ENCODE measurements at places on chromosomes 6 and 20.

GRCh38 chr6:16334671-16335070 is 96.3 kb downstream of the GMPR start:
- DNase-seq = no peak

DNA sequence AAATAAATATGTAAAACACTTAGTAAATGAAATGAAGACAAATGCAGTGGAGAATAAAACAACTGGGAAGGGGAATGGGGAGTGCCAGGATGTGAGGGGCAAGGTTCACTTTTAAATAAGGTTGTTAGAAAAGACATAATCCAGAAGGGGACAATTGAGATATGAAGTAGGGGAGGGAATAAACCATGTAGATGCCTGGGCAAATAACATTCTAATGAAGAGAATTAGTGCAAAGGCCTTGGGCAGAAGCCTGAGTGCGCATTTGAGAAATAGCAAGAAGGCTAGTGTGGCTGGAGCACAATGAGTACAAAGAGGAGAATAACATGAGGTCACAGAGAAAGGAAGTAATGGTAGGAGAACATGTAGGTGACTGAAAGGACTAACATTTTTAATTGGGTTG is 2.4 kb downstream of the CEP57L1 start:
- DNase-seq = no peak

GRCh38 chr6:30997301-30997700 is 13.0 kb upstream of the MUC22 start:
- DNase-seq = no peak

DNA sequence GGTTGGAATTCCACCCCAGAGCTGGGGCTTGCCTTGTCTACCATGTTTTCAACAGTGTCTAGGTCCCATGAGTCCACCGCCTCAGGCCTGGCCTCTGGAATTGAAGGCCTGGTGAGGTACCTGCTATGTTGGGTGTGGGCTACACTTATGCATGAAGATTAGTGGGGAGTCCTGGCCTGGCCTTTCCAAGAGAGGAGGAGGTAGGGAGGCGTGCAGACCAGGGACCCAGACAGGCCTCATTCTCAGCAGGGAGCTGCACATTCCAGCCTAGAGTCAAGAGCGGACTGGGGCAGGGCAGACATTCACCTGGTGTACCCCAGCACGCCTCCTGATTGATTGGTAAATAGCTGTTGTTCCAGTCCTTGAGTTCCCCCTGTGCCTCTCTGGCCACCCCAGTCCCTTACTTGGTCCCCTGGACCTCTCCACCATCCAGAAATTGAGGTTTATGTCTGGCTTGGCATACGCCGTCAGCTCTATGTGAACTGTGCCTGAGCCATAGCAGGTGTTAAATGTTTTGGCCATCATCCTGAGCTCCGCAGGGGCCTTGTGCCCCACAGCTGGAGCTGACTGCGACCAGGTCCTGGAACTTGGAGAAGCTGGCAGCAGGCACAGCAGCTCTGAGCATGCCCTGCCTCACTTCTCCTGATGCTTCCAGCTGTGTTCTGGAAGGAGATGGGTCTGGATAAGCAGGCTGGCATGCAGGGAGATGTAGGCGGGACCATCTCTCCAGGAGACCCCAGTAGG is 8.2 kb upstream of the VEGFA start:
- DNase-seq = no peak

DNA sequence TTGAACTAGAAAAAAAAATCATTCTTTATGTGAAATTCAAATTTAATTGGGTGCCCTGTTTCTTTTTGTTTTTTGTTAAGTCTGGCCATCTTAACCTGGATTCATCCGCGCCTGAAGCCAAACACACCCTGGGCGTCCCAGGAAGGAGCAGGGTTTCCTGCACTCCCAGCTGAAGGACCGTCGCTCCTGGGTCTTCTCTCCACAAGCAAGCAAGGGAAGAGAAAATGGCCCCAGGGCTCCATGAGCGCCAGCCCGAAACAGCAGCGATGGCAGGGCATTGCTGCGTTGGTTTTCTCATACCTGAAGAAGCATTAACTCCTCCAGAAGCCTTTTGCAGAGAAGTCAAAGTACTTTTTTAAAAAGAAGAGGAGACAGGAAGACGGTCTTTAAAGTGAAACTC is 105.4 kb upstream of the AFDN start:
- DNase-seq = no peak

DNA sequence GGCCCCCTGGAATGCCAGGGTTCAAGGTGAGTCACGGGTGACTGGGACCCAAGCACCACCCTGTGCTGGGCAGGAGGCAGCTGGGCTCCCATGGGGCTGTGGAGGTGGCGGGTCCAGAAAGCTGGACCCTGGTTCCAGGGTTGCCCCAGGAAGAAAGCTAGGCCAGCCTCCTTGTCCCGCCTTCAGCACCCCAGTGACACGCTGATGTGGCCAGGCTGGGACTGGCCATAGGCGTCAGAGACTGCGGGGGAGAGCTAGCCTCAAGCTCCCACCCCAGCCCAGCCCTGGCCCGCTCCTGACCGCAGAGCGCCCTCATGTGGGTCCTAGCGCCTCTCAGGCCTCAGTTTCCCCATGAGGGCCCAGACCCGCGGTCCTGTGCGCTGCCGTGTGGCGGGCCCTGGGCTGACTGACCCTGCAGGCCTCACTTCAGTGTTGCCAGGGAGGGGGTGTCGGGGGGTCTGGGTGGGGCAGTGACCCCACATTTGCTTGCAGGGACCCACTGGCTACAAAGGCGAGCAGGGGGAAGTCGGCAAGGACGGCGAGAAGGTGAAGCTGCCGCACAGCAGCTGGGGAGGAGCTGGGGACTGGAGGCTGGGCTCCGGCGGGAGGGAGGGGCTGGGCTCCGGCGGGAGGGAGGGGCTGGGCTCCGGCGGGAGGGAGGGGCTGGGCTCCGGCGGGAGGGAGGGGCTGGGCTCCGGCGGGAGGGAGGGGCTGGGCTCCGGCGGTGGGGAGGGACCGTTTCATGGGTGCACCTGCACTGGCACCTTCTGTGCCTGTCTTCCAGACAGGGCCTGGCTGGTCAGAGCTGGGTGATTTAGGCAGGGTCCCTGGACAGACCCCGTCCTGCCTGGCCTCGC is 7.9 kb downstream of the COL9A3 start:
- peak; percentile 56 for DNase-seq

DNA sequence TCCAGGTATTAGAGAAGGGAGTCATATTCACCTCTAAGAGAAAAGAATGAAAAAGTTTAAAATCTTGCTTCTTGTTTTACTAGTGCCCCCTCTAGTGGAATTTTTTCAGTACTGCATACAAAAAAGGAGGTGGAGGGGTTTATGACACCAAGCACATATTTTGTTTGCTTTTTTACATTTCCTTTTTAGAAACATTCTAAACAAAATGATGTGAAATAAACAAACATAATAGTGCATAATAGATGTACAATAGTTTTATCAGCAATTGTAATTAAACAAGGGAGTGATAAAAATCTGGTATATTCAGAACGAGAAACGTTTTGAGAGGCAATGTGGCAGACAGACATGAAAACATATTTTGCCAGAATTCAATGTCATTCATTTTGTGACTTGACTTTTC is 111.0 kb upstream of the TFAP2D start:
- DNase-seq = no peak

- peak; percentile 2 for DNase-seq
Observed at GRCh38 chr6:82006027-82006738, 241.4 kb downstream of the IBTK start.

GRCh38 chr6:39850736-39851297 is 58.6 kb downstream of the DAAM2 start:
- no peak for DNase-seq

- no peak for DNase-seq
Observed at GRCh38 chr6:147423111-147423510, 85.4 kb upstream of the SAMD5 start.

DNA sequence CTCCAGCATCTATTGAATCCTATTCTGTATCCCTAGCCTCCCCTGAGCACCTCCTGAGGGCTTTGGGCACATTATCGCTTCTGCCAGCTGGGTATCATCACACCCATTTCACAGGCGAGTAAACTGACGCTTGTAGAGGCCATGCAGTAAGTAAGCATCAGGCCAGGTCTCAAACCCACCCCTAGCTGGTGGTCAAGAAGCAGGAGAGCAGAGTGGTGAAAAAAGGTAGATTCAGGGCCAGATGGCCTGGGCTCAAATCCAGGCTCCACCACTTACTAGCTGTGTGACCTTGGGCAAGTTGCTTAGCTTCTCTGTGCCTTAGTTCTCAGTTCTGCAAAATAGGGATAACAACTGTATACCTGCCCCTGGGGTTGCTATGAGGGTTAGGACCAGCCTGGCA is 19.9 kb downstream of the GRM4 start:
- no peak for DNase-seq

DNA sequence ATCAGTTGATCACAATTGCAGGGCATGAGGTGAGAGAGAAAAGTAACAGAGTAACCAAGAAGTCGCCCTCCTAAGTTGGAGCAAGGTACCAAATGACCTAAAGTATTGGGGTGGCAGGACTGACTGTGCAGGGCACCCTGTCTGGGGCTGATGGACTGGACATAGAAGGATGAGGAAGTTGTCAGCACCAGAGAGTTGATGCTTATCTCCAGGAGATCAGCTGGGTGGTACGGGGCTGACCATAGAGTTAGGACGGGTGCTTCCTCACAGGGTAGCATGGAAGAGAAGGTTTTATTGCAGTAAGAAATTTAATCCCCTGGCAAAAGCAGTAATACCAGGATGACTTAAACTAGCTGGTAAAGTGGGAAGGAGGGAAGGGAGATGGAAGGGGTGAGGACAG is 66.7 kb downstream of the TMEM170B start:
- DNase-seq = no peak

- no peak for DNase-seq
Observed at GRCh38 chr6:152600022-152600421, 37.1 kb downstream of the SYNE1 start.

GRCh38 chr6:84417260-84417659 is 189.8 kb upstream of the CEP162 start:
- no peak for DNase-seq

- DNase-seq = no peak
Observed at GRCh38 chr6:6586167-6586566, 2.4 kb upstream of the LY86 start.

DNA sequence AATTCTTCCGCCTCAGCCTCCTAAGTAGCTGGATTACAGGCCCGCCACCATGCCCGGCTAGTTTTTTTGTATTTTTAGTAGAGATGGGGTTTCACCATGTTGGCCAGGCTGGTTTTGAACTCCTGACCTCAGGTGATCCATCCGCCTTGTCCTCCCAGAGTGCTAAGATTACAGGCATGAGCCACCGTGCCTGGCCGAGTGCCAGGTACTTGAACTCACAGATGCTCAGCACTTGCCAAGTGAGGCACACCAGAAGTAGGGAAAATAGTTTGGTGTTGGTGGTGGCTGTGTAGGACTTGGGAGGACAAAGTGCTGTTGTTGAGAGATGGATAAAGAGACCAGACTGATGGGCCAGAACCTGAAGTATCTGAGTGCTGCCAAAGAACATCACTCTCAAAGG is 40.0 kb upstream of the MBOAT1 start:
- no peak for DNase-seq

GRCh38 chr6:62808565-62809293 is 402.5 kb upstream of the FKBP1C start:
- DNase-seq = no peak

- no peak for DNase-seq
Observed at GRCh38 chr6:52103623-52104022, 16.2 kb upstream of the PKHD1 start.

DNA sequence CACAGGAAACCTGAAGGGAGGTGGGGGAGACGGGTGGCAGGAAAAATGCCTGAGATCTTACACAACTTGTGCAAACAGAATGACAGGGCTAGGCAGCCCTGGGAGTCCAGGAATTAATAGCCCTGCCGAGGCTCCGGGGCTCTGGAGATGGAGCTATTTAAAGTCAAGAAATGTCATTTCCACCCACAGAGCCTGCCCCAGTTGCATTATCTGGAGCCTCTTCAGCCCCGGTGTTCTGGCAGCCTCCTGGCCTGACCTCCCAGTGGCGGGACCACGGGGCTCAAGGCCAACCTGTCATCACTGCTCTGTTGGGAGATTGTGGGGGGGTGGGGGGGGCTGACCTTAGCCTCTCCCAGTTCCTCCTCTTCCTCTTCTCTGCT is 28.5 kb upstream of the SCUBE3 start:
- DNase-seq = no peak

DNA sequence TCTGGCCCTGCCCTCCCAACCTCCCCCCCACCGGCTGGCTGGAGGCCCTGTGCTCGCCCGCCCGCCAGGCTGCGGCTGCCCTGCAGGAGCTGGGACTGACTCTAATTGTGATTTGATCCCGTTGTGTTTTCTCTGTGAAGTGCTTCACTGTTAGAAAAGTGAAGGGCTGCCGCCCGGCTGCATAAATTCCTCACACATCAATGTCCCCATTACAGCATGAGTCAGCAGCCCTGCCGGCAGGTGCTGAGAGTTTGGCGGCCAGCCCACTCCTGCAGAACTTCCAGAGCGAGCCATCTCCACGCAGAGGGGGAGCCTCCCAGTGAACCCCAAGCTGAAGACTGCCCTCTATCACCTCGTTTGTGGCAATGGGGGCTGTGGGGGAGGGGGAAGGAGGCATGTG is 137.9 kb downstream of the DLL1 start:
- DNase-seq = peak; percentile 23

- no peak for DNase-seq
Observed at GRCh38 chr20:18031888-18032509, 25.7 kb downstream of the OVOL2 start.

DNA sequence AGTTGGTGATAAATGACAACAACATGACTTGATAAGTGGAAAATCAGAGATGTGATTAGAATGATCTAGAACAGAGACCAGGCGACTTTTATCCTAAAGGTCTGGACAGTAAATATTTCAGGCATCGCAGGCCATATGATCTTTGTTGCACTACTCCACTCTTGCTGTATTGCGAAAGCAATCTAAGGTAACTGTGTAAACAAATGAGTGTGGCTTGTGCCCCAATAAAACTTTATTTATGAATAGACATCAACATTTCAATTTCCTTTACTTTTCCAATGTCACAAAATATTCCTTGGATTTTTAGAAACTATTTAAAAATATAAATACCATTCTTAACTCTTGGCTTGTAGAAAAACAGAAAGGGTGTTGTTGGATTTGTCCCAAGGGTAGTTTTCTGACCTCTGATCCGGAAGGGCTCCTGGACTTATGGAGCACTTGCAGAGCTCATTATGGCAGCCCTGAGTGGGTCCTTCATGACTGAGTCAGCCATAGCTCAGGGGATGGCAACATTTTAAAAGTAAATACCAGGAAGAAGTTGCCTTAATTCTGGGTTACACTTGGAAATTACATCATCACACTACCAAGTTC is 34.5 kb downstream of the IL20RA start:
- DNase-seq = no peak

GRCh38 chr20:9403448-9403847 is 110.9 kb upstream of the LAMP5 start:
- DNase-seq = no peak

GRCh38 chr6:13398069-13398381 is 69.7 kb upstream of the TBC1D7 start:
- DNase-seq = no peak

GRCh38 chr6:132219901-132220300 is 181.4 kb downstream of the MOXD1 start:
- no peak for DNase-seq

Data from stimulated activated CD4-positive, alpha-beta T cell treated with anti-CD3 and anti-CD28 coated beads, Interleukin-1b, Interleukin-23, amount 100 ng/mL, for 48 hours (primary cell).